ENCODE measurements at places on chromosomes 13 and 19.
A peak's percentile ranks its signal among the peaks of the same experiment; 100 is the strongest.

DNA sequence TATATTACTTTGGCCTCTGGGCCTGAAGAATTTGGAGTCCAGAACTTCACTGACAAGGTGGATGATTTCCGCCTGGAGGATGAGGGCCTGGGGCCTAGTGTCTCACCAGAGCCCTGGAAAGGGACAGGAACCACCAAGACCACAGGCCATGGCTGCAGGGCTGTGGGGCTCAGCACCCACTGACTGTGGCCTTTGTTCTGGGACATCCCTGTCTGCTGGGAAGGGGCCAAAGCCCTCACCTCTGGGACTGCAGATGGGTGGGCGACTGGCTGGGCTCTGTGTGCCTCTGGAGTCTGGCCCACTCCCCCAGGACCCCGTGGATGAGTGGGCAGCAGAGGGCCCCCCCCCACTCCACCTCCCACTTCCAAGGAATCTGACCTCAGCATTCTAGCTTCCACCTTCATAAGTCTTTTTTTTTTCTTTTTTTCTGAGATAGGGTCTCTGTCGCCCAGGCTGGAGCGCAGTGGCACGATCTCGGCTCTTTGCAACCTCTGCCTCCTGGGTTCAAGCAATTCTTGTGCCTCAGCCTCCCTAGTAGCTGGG is 20.3 kb downstream of the CHST8 start:
- DNase-seq, result no peak

- DNase-seq, result no peak
Observed at GRCh38 chr19:1992759-1993260, 22.7 kb downstream of the BTBD2 start.

GRCh38 chr13:99414048-99414995 is 87.0 kb upstream of the TM9SF2 start:
- no peak for DNase-seq

- DNase-seq, result no peak
Observed at GRCh38 chr13:80945328-80945727, 604.4 kb upstream of the SPRY2 start.

- peak; percentile 32 for DNase-seq
Observed at GRCh38 chr13:80341101-80341755, at the start of gene SPRY2. Gene SPRY2 (minus strand): TSS chr13:80341126. CDS start chr13:80337705, 3,421 bp downstream.

DNA sequence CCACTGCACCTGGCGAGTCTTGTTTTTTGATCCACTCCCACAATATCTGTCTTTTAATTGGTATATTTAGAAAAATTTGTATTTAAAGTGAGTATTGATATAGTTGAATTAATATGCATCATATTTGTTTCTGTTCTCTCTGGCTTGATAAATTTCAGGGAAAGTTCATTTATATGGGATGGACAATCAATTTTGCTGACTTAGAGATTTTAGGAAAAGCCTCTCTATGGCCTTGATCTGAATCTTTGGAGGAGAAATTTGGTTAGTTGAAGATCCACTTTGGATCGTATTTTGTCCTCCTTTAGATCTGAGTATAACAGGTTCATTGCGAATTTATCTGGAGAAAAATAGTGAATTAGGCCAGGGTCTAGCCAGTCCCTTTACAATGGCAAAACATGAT is 67.2 kb downstream of the SPRY2 start:
- DNase-seq, result no peak
